Activated T-cell treated with anti-CD3 and anti-CD28 coated beads for 48 hours (primary cell): ENCODE measurements at places on chromosomes 7 and 10.

DNA sequence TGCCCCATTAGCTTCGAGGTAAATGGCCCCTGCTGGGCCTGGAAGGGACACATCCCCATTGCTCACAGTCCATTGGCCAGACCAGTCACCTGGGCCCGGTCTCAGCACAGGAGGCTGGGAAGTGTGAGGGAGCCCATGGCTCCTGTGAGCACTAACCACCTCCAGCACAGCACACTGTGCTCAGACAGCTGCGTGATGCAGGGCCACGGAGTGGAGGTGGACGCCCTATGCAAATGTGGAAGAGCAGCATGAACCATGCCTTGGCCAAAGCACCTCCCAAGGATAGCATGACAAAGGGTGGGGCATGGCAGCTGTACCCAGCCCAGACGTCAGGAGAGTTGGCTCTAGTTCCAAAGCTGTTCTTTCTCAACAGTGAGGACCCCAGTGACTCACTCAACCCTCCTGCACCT, 120.1 kb upstream of the ZMIZ1 start:
- no peak for DNase-seq

DNA sequence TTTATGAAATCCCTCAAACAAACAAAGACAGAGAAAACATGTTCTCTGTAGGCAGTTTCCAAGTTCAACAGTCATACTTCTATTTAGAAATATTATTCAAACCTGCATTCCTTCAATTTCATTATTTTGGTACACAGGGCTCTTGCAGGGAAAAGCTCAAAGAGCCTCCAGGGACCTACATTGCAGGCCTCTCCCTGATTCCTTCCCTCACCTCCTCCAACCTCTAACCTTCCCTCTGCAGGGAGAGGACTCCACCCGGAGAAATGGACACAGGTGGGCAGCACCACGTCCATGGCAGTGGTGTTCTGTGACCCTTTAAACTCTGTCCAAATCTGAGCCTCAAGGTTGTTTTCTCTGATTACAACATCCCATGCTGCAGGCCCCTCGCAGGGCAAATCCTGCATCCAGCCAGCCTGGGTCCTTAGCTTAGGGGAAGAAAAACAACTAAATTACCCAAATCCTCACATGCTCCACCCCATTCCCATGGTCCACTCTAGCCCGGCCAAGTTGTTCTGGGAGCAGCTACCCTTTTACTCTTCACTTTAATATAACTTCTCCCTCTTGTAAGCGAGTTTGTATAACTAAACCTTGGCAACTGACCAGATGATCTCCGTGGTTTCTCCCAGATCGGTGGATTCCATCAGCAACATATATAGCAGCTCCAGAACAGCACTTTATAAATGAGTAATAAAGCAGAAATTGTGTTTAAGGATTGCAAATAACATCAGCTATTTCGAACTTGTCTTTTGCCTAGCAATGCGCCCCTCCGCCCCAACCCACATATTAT, 129.8 kb downstream of the CUBN start:
- DNase-seq: no peak

- DNase-seq: peak; percentile 16
Observed at GRCh38 chr10:123614888-123615287, 51.3 kb upstream of the GPR26 start.

- no peak for DNase-seq
Observed at GRCh38 chr7:37320848-37321468, 127.7 kb downstream of the ELMO1 start.

- DNase-seq: peak; percentile 64
Observed at GRCh38 chr10:110209454-110209925, 2.1 kb downstream of the MXI1 start.

DNA sequence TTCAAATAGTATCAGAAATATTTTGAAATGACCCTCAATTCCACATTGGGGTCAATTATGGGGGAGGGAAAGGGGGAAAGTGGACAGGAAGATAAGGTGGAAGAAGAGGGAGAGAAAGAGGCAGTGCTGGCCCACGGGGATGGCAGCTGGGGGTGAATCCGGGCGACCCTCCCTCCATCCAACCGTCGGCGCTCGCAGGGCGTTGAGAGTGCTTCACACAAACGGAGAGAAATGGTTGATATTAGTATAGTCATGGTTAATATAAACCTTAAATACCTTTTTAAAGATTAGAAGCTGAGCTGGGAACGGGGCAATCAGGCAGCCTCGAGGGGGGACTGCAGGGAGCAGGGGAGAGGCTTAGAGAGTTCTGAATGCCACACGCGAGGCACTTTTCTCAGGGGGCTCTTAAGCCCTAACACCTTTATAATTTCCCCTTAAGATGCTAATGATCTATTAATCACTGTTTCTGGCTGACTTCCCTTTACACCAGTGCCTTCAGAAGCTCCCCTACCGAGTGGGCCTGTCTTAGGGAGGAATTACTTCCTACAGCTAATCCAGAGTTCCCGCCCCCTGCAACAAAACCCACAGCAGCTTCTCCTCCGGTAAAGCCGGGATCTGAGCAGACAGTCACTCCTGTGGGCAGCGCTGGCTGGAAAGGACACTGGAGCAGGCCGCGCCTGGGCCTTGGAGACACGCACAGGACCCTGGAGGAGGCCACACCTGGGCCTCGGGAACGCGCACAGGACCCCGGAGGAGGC, 39.5 kb downstream of the PRKAG2 start:
- no peak for DNase-seq

- no peak for DNase-seq
Observed at GRCh38 chr7:98249106-98249505, 2.9 kb downstream of the TECPR1 start.

DNA sequence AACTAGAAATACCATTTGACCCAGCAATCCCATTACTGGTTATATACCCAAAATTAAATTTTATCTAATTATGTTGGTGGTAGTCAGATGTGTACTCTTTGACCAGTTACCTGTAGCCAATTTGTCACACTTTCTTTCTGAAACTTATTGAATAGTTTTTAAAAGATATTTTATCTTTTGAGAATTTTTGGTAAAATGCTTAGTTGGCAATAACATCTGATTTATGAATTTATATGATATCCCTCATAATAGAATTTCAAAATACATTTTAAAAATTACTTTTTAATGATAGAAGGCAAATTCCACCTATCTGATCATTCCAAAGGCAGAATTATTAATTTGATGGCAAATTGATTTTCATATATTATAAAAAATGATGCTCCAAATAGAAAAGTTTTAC, 569.3 kb downstream of the ATRNL1 start:
- no peak for DNase-seq

GRCh38 chr10:71025535-71025934, 137.2 kb upstream of the PCBD1 start:
- no peak for DNase-seq

DNA sequence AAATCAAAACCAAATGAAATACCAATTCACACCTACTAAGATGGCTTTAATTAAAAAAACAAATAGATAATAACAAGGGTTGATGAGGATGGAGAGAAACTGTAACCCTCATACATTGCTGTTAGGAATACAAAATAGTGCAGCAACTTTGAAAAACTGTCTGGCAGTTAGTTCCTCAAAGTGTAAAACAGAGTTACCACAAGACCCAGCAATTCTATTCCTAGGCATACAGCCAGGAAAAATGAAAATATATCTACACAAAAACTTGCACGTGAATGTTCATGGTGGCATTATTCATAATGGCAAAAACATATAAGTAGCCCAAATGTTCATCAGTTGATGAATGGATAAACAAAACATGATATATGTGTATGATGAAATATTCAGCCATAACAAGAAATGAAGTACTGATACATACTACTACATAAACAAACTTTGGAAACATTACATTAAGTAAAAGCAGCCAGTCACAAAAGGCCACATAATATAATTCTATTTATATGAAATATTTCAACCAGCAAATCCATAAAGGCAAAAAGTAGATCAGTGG, 83.5 kb downstream of the BRAF start:
- no peak for DNase-seq

DNA sequence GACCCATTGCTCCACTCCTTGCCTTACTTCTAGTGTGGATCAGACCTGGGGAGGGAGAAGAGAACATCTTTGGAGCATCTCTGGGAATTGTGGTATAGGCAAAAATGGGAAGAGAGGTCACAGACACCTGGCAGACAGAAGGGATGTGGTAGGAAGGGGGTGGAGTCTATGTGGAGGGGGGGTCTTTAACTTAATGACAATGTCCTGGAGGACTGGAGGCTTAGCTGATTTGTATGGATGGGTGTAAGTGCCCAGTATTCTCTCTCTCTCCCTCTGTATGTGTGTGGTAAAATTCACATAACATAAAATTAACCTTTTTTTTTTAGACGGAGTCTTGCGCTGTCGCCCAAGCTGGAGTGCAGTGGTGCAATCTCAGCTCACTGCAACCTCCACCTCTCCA, 3.1 kb upstream of the LDB1 start:
- DNase-seq: no peak

GRCh38 chr10:11106621-11107374, 89.1 kb downstream of the CELF2 start:
- no peak for DNase-seq

GRCh38 chr7:155701972-155702544, 57.6 kb downstream of the RBM33 start:
- DNase-seq: no peak

- no peak for DNase-seq
Observed at GRCh38 chr7:32071466-32072091, 1.4 kb upstream of the PDE1C start.

DNA sequence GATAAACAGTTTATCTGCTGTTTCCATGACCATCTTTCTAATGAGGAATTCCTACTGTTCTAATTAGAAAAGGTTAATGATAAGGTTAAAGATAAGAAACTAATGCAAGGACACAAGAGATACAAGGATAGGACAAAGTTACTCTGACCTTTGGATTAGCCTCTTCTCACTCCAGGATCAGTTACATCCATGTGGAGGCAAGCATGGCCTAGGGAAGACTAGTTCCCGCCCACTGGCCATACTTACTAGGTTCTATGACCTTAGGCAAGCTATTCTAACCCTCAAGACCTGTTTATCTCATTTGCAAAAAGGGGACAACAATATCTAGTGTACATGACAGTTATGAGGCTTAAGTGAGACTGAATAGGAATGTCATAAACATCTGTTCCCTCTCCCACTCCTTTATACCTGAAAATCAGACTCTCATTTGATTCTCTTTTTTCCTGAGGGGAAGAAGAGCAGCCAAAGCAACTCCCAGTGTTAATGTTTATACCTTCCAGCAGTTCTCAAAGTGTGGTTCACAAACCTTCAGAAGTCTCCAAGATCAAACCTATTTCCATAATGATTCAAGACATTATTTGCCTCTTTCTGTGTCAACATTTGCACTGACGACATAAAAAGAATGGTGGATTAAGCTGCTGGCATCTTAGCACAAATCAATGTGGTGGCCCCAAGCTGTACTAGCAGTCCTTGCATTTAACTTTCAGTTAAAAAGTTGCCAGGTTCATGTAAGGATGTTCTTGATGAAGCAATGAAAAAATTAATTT, 72.0 kb downstream of the SRPK2 start:
- no peak for DNase-seq

GRCh38 chr10:4519658-4520402, 306.2 kb upstream of the AKR1E2 start:
- no peak for DNase-seq

DNA sequence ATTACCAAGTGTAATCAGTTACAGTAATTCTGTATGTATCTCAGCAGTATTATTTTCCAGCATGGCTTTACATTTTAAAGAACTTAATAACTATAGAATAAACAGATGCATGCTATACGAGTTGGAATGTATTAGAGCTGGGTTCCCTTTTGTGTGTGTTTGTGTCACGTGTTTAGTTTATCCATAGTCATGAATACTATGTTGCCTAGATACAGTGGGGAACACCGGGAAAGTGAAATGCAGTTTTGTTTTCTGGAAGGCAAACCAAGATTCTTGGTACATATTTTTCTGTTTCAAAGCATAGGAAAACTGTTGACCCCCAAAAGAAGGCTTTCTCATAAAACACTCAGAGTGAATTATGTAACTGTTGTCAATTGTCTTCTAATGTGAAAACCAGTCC, 119.0 kb downstream of the FANK1 start:
- DNase-seq: no peak

DNA sequence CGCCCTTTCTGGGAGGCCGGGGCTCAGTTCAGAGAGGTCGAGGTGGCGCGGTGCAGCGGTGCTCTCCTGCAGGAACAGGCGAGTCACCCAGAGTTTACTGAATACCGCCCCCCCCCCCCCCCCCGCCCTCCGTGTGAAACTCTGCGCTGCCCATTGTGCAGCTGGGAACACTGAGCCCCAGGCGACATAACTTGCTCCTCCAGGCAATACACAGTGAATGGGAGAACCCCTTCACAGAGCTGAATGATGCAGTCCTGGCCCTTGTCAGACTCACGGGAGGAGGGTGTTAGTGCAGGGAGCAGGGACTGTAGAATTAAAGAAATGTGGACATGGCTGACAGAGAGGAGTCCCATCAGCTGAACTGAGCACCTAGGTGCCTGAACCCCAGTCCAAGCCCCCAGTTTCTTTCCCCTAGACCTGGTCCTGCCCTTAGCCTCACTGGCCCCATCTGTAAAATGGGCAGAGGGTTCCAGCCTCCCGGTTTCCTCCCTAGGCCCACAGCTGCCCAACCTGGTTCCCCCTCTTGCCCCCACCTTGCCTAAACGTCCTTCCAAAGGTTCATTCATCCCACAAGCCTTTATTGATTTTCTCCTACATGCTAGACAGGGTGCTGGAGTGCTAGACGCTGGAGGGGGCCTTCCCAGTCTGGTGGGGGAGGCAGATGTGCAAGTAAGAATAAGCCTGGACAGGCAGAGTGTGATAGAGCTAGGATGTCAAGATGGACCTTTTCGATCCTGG, 869 bp upstream of the LOXL4 start:
- no peak for DNase-seq

- DNase-seq: no peak
Observed at GRCh38 chr7:121212036-121212435, 116.8 kb upstream of the WNT16 start.

DNA sequence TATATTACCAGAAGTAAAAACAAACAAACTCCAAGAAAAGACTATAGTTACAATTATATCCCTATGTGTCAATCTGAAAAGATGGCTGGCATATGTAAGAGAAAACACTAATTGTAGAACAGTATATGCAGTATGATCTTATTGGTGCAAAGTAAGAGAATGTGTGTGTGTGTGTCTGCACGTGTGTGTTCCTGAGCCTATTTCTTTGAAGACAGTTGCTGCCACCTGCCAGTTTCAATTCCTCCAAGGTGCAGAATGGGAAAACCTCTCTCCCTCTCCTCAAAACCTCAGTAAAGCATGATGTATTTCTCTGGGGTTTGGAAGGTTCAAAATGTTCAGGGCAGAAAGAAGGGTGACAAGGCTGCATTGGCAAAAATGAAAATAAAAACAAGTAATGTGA, 8.8 kb upstream of the SFTPA1 start:
- no peak for DNase-seq

- DNase-seq: no peak
Observed at GRCh38 chr7:28106321-28106829, 74.2 kb downstream of the JAZF1 start.

DNA sequence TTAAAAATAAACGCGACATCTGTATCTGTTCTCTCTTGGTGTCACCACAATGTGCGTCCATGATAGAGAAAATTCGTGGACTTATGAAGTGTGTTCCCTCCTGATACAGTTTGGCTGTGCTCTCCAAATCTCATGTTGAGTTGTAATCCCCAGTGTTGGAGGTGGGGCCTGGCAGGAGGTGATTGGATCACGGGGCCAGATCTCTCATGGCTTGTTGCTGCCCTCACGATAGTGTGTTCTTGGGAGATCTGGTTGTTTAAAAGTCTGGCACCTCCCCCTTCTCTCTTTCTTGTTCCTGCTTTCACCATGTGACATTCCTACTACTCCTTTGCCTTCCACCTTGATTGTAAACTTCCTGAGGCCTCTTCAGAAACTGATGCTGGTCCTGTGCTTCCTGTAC, 229.4 kb upstream of the MYO3A start:
- DNase-seq: no peak

GRCh38 chr10:29319205-29319781, 30.4 kb downstream of the LYZL1 start:
- DNase-seq: no peak
